Activated CD4-positive, alpha-beta T cell treated with anti-CD3 and anti-CD28 coated beads for 36 hours (primary cell): ENCODE measurements at places on chromosomes 5 and 9.

- DNase-seq, result no peak
These were observed 88.6 kb downstream of the ANKRD31 start for GRCh38 chr5:75148051-75148450.

DNA sequence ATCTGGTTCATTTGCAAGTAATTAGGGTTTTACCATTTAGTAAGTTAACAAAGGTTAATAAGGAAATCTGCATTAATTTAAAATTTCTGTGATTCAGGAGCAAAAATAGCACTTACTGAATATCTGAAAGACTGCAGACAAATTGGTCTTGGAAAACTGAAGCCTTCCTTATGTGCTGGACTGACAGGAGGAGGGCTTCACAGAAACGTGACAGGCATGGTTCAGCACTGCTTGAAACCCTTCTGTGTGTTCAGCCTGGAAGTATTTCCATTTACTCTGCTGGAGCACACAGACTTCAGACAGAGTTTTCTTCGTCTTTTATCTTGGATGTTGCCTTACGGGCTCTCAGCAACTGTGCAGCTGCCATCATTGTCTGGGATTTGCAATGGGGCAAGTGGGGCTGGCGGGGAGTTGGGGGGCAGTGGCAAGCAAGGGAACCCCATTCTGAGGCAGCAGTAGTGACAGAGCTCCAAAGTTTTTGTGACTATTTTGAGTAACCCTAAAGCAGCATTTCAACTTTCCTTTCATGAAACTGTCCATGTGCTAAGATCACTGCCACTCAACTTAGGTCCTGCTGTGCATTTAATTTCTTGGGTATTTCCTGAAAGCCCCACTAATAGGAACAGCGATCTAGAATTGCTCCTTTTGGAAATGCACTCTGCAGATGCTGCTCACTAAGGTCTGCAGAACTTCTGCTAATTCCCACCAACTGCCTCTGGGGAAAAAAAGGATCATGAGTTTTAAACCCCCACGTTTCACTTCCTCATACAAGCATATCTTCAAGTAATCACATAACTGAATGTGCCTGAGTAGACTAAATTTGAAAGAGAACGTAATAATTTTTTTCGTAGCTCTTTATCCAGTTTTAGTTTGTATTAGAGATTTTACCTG is 56.6 kb downstream of the KCNN2 start:
- DNase-seq, result no peak

DNA sequence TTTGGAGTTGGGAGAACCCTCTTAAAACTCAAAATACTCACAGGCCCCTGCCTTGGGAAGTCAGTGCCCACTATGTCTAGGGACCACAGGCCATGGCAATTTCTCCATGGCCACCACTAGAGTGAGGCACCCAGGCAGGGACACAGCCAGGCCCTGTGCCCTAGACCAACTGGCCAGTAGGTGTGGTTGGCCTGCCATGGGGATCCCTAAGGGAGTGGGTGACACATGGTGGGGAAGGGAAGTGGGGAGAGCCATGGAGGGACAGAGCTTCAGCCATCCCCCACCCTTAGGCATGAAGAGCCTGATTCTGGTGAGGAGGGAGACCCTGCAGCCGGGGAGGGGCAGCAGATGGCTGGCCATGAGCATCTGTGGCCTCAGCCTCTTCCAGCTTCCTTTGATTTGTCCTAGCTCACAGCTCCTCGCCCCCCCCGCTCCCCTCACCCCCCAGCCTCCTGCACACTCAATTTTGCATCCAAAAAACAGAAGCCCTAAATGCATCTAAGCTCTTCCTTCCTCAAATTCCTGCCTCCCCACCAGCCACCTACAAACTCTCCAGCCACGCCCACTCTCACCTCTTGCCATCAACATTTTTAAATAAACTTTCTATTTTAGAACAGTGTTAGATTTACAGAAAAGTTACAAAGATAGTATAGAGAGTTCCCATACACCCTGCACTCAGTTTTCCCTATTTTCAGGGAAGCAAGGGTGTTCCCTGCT is 1.6 kb upstream of the DBN1 start:
- DNase-seq, result no peak

- no peak for DNase-seq
These were observed 315.4 kb downstream of the CTNND2 start for GRCh38 chr5:11588803-11589202.

GRCh38 chr5:16809395-16810207 is 126.5 kb downstream of the MYO10 start:
- no peak for DNase-seq

- no peak for DNase-seq
These were observed 51.2 kb upstream of the BARHL1 start for GRCh38 chr9:132531195-132531594.

DNA sequence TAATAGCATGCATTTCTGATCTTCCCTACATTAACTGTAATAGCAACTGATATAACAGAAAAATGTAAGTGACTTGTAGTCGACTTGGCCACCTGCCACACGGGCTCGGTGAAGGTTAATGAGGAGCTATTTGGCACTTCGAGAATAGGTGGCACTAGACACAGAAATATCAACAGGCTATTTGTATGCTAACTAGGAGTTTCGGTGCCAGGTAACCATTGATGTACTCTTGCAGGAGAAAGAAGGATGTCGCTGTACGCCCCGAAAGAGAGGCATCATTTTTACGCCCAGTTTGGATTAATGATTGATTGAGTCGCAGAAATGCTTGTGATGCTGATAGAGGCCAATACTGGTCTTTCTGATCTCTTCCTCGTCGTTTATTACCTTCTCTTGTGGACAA is 516 bp upstream of the DMRT2 start:
- peak; percentile 36 for DNase-seq

DNA sequence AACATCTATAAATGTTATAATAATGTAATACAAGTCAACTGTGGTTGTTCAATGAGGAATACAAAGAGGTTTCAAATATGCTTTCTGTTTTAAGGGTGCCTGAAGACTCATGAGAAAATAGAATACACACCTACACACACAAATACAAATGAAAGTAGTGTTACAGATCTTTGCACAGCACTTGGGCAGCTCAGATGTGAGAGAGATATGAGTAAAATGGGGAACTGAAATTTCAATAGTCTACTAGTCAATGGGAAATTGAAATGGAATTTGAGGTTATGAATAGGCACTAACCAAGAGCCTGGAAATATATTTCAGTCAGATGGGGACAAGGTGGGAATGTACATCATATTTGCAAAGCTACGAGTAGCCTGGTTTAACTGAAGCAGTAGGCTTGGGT is 96.6 kb downstream of the ISL1 start:
- no peak for DNase-seq

GRCh38 chr5:168842571-168843205 is 263.5 kb upstream of the PANK3 start:
- no peak for DNase-seq

- no peak for DNase-seq
These were observed 20.9 kb upstream of the HAPLN1 start for GRCh38 chr5:83741571-83741970.

DNA sequence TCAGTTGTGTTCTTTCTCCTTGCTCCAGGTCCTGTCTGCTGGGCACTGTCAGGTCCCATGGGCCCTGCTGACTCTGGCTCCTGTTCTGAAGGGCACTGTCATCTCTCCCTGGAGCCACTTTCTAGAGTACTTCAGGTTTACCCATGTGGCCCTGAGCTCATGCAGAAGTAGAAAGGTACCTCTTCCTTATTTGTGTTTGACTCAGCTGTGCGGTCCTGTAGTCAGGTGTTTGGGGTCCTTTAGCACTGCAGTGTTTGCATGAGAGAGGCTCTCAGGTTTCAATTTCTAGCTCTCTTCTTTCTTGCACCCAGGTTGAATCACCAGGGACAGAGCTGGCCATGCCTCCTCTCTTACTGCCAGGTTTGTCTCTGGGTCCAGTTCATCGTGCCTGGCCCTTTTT is 71.5 kb downstream of the HSPA4 start:
- no peak for DNase-seq

DNA sequence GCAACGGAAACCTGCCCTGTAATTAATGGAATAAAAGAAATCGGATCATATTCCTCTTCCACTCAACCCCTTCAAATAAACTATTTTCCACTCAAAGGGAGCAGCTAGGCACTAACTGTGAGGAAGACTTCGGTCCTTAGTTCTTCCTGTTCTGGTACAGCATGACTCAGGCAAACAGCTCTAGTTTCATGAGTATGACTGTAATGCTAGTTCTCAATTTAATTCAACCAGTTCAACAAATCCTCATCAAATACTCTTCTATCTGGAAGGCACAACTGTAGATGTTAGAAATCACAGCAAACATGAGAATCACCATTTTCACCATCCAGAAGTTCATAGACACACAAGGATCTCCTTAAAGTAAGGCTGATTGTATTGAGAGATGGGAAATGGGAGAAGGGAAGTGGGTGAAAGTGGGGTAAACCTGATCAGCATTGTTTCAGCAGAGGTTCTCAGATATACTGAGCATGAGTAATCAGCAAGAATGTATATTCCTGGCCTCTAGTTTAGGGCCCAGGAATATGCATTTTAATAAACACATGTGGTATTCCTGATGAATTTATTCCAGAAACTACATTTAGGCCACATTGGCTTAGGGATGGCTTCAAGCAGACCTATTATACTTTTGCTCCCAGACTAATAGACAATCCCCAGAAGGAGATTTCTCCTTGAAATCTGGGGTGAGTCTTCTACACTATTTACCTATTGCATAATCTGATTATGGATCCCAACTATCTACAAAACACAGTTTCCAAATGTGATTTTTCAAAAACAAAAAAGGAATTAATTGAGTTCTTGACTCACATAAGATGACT is 141.1 kb upstream of the SLC12A2 start:
- DNase-seq, result no peak

- peak; percentile 56 for DNase-seq
These were observed 25.4 kb upstream of the ZSWIM6 start for GRCh38 chr5:61306531-61307131.

DNA sequence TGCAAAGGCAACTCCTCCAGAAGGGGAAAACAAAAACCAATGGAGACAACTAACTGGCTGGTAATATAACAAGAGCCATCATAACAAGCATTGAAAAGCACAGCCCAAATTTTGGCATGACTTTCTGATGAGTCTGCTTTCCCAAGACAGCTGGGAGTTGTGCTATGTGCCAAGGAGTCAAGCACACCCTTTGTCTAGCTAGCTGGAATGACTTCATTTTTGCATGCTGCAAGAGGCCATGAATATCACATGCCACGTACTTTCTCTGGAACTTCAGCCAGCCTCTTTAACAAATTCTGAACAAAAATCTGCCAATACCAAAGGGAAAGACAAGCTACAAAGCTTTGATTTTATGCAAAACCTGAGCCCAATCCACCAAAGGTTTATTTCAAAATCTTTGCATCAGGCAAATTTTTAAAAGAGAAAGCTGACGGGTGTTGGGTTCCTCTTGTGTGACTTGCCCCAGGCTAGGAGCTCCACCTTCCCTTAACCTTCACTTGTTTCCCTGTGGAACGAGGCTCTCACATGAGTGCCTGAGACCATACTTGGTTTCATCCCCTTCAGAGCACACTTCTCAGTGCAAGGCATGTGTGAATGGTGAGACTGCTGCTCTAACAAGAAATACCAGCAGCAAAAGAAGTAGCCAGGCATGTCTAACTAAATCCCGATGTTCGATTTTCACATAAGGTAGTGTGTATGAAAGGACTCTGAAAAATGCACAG is 47.3 kb downstream of the S1PR3 start:
- DNase-seq, result no peak

DNA sequence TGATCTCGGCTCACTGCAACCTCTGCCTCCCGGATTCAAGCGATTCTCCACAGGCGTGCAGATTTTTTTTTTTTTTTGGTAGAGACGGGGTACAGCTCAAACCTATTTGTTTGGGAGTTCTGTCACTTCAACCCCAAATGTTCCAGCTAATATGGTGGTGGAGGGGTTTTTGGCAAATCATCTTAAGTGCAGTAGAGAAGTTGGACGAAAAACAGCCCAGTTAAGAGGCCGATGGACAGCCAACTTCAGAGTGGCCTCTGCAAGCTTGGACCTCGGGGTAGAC is 756 bp upstream of the PRR7 start:
- no peak for DNase-seq

GRCh38 chr5:99005506-99005905 is 76.7 kb upstream of the CHD1 start:
- DNase-seq, result no peak

- DNase-seq, result no peak
These were observed 12.5 kb downstream of the TRIM7 start for GRCh38 chr5:181192337-181193046.

DNA sequence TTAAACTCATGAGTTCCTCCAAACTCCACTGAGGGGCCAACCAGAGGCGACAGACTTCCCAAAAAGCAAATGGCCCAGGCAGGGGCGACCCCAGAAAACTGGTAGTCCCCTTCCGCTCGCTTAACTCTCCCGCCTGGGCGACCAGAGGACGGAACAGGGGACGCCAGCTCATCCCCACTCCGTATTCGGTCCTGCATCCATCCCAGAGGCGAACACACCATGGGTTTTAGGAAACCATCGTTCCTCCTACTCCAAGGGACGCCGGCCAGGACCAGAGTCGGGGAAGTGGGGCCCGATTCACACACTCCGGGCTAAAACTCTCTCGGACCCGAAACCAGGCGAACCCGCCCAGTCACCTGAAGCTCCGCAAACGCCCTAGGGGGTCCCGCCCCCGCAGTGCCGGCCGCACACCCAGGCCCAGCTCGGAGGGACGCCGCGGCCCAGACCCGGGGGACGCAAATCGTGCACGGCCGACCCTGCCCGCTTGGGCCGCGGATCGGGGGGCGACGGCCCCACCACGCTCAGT is 478 bp downstream of the TEX10 start:
- peak; percentile 49 for DNase-seq

DNA sequence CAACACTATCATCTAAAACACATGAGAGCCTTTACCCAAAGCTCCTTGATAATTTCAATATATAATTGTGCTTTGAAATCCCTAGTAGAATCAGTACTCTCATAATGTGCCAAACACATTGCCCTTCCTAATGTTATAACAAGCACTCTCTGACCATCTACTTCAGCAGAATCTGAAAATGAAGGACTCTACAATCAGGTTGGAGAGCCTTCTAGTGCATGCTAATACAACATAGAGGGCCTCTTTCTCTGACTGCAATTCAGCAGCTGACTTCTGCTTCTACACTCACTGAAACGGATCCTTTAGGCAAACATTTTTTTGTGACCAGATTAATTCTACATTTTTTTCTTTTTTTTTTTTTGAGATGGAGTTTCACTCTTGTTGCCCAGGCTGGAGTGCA is 155.6 kb downstream of the EPB41L4A start:
- DNase-seq, result no peak

GRCh38 chr5:10485142-10485795 is 43.6 kb downstream of the ROPN1L start:
- DNase-seq, result peak; percentile 13

DNA sequence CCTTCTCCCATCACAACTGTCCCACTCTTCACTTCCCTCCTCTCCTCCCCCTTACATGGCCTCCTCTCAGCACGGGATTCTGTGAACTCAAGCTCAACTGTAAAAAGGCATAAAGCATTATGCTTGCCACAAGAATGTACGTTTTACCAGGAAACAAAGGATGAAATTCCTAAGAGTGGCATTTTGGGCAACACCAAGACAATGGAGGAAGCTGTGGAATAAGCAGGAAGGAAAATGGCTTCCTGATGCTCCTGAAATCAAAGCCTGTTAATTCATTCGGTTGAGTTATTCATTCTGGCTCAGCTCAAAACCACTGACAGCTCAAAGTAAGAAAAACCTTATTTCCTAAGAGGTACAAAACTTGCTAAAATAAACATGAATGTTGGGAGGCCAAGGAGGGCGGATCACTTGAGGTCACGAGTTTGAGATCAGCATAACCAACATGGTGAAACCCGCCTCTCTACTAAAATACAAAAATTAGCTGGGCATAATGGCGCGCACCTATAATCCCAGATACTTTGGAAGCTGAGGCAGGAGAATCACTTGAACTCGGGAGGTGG is 40.8 kb upstream of the DMRT1 start:
- no peak for DNase-seq
